ENCODE measurements at places on chromosomes 1 and 21.

DNA sequence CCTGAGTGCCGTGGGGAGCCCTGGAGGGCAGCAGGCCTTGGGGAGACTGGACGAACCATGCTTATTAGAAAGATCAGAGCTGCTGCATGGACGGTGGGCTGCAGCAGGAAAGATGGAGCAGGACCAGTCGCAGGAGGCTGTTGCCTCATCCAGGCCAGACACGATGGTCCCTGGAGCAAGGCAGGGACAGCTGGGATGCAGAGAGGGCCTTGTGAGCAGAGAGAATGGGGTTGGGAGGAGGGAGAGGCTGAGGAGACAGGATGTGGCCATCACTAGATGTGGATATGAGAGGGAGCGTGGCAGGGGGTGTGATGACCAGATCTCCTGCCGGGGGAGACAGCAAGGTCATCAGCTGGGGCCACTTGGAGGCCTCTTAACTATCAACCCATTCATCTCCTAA, 727.6 kb downstream of the PTPRU start:
- H3K27ac ChIP-seq = no peak overlapping the region
- H3K36me3 ChIP-seq = no peaks in the 10 kb centered on the region
- H3K27me3 ChIP-seq = peaks cover 55% of the 10 kb centered on the region
- no peaks in the 10 kb centered on the region for H3K4me1 ChIP-seq

DNA sequence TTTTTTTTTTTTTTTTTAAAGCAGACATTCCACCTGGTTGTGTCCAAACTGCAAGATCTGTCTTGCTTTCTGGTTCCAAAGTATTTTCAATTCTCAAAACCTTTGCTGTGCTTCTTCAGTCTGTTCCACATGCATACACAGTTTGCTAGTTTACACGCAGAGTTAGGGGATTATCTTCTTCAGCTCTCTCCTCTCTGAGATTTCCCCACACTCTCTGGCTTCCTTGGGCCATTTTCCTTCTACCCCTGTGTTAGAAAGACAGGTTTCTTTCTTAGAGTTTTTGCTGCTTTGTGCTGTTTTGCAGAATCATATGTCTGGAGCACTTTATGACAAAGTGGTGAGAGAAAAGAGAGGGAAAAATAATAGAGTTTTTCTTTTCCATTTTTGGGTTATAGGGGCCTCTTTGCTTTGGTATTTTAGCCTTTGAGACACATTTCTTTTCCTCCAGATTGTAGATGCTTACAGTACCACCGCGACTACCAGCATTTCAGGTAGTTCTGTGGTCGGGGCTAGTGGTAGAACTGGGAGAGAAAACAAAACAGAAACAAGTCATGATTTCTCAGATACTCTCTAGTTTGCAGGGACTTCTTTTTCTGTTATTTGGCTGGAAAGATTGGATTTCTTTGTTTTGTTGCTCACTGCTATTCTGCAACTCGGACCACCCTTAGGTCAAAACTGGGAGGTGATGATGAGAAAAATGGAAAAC, 66.3 kb downstream of the RABGAP1L start:
- no peaks in the 10 kb centered on the region for H3K4me1 ChIP-seq
- no peak overlapping the region for H3K27ac ChIP-seq
- DNase-seq = no peak
- no peaks in the 10 kb centered on the region for H3K27me3 ChIP-seq
- no peaks in the 10 kb centered on the region for H3K36me3 ChIP-seq

- H3K27ac ChIP-seq = no peak overlapping the region
- peaks cover 9% of the 10 kb centered on the region for H3K27me3 ChIP-seq
- no peaks in the 10 kb centered on the region for H3K4me1 ChIP-seq
- no peak for DNase-seq
- H3K36me3 ChIP-seq = no peaks in the 10 kb centered on the region
- H3K4me3 ChIP-seq = no peak overlapping the region
Measured at GRCh38 chr1:227893949-227894721, 53.6 kb downstream of the WNT9A start.

- H3K27ac ChIP-seq = no peak overlapping the region
- H3K4me3 ChIP-seq = no peak overlapping the region
- H3K36me3 ChIP-seq = no peaks in the 10 kb centered on the region
- no peaks in the 10 kb centered on the region for H3K4me1 ChIP-seq
- H3K27me3 ChIP-seq = peaks cover 34% of the 10 kb centered on the region
Measured at GRCh38 chr1:29639156-29639736, 402.9 kb downstream of the PTPRU start.

DNA sequence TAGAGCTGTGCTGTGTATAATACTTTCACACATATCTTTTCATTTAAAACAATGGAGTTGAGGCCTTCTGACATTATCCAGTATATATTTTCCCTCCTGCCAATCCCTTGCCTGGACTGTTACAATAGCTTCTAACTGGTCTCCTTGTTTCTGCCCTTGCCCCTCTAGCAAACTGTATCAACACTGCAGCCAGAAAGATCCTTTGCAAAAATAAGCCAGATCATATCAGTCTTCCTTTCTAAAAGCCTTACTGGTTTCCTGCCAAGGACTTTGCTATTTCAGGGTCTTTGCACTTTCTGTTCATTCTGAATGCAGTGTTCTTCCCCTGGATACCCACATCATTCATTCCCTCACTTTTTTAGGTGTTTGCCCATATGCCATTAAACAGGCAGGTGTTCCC, 370.1 kb downstream of the PTBP2 start:
- DNase-seq = no peak
- no peak overlapping the region for H3K4me3 ChIP-seq
- H3K4me1 ChIP-seq = no peaks in the 10 kb centered on the region

DNA sequence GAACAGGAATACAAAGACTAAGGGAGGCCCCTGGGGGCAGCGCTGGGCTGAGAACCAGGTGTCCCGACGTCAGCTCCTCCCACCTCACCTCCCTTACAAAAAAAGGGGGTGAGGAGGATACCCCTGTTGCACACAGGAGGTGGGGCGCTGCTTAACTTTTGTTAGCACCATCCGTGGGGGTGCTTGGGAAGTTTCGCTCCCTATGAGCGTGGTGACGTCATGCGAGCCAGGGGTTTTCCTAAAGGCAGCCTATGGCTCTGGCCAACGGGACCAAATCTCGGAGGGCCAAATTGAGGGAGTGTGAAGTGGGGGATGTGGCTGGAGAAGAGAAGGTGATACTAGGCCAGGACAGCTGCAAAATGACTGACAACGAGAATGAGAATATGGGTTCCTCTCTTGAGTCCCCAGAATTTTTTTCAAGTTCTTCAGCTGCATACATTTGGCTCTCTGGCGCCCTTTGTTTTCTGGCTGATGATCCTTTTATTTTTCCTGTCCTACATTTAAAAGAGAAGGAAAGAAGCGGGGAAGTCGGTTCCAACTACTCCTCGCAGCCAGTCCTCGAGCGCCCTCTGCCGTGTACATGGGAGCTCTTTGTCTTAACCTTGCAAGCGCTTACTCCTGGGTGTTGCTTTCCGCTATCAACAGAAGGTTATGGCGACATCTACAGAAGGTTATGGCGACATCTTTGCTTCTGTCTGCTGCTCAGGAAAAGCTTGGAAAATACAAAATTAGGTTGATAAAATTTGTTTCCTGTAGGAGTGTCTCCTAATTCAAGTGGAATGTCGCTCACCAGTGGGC, 48.0 kb upstream of the ZC3H11B start:
- DNase-seq = no peak
- no peak overlapping the region for H3K4me3 ChIP-seq
- H3K36me3 ChIP-seq = no peaks in the 10 kb centered on the region
- H3K27me3 ChIP-seq = peaks cover 2% of the 10 kb centered on the region
- H3K27ac ChIP-seq = no peak overlapping the region

- no peak overlapping the region for H3K27ac ChIP-seq
- H3K4me1 ChIP-seq = peaks cover 6% of the 10 kb centered on the region
- no peaks in the 10 kb centered on the region for H3K27me3 ChIP-seq
- no peaks in the 10 kb centered on the region for H3K36me3 ChIP-seq
Measured at GRCh38 chr1:151447696-151448095, 11.6 kb downstream of the POGZ start.

Data from T-cell (primary cell).